ENCODE measurements at places on chromosomes 6 and 20. TPM values are rescaled to one million over a fixed set of nuclear protein-coding genes. Genes with fewer than 3 reads are reported as not detected.

- DNase-seq: no peak
Observed at GRCh38 chr20:58310291-58310782, 822 bp downstream of the RAB22A start.

Gene CDH4
- 0.05 TPM for total RNA-seq

GRCh38 chr6:31737315-31737990 is 1.1 kb upstream of the CLIC1 start:
- DNase-seq: peak; percentile 45

DNA sequence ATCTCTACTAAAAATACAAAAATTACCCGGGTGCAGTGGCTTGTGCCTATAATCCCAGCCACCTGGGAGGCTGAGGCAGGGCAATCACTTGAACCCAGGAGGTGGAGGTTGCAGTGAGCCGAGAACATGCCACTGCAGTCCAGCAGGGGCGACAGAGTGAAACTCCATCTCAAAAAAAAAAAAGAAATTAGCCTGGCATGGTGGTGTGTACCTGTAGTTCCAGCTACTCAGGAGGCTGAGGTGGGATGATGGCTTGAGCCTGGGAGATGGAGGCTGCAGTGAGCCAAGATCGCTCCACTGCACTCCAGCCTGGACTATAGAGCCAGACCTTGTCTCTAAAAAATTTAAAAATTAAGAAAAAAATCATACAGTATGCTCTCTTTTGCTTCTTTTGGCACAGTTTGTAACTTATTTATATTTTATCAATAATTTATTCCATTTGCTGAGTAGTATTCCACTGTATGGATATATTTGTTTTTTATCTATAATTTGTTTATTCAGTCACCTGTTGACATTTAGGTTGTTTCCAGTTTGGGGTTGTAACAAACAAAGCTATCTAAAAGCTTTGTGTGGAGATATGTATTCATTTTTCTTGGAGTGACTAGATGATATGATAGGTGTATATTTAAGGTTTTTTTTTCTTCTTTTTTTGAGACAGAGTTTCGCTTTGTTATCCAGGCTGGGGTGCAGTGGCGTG is 8.0 kb upstream of the MYBL2 start:
- no peak for DNase-seq

Gene FAM162B
- total RNA-seq: not detected

DNA sequence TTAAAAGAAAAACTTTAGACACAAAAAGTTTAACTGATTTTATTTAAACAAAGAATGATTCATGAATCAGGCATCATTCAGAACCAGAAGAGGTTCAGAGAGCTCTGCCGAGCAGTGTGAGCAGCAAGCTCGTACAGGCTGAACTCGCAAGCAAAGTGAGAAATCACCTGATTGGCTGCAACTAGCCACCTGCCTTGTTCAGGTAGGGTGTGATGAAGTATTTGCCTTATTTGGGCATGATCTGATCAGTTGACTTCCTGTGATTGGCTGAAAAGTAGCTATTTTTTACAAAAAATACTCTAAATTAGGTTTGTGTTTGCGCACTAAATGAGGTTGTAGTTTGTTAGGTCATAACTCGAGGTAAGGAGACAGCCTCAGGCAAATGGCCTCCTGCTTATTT is 80.7 kb downstream of the HIVEP1 start:
- DNase-seq: no peak

DNA sequence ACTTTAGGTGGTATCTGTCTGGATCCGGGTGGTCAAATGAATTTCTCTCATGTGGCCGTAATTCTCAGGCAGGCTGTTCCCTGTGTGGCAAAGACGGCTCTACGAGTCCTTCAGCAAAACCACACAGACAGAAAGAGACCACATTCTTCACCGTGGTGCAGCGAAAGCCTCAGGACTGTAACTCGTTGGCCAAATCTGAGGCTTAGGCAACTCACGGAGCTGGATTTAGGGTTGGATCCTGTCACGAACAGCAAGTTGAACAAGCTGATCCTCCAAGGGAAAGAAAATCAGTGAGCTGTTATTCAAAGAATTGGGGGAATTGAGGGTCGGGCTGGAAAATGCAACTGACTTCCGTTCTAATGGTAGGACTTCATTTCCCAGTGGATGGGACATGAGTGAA is 167.4 kb downstream of the ZMYND8 start:
- no peak for DNase-seq

- DNase-seq: no peak
Observed at GRCh38 chr6:111407686-111408085, 75.3 kb downstream of the REV3L start.

GRCh38 chr6:169841251-169841650 is 89.8 kb downstream of the ERMARD start:
- no peak for DNase-seq
